ENCODE measurements at places on chromosomes 1 and 21.

DNA sequence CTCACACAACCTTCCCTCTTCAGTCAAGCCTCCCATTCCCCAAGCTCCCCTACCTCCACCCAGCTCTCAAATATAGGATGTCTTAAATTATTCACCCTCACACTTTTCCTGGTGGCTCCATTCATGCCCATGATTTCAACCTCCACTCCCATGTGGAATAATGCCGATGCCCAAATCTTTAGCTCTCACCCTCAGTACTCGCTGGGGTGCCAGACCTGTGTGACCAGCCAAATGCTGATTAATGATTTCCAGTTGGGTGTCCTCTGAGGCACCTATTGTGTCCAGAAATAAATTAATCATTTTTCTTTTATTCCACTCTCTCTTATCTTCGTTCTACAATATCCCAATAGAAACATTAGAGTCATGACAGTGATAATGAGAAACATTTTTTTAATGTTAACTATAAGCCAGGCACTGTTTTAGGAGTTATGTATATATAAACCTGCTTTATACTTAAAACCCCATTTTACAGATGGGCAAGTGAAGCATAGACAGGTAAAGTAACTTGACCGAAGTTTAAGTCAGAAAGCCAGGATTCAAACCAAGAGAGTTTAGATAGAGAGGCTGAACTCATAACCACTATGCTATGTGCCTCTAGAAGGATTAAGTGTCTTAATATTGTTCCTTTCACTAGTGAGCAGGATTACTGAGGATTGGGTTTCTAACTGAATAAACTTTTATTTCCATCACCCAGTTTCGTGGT is 209.7 kb downstream of the DUSP10 start:
- H3K4me3 ChIP-seq: no peak overlapping the region
- no peaks in the 10 kb centered on the region for H3K36me3 ChIP-seq
- no peaks in the 10 kb centered on the region for H3K27me3 ChIP-seq
- no peak overlapping the region for H3K27ac ChIP-seq
- no peak for ATAC-seq

- ATAC-seq: no peak
- no peaks in the 10 kb centered on the region for H3K27me3 ChIP-seq
- no peaks in the 10 kb centered on the region for H3K36me3 ChIP-seq
- no peaks in the 10 kb centered on the region for H3K4me1 ChIP-seq
Measured at GRCh38 chr1:6009120-6010040, 17.2 kb upstream of the NPHP4 start.

DNA sequence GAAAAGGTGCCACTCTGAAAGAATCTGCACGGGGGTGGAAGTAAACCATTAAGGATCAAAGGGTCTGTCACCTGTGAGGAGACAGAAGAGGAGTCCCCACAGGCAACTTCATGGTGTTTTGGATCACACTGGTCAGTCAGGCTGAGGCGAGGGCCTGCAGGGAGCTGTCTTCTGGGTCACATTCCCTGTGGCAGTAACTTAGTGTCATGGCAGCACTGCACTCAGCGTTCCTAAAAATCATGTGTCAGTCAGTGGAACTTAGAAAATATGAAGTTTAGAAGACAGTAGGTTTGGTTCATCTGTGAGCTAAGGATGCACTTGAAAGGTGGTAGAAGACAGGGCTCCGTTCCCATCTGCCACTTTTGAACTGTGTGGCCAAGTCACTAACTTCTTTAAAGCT is 43.5 kb upstream of the CD101 start:
- no peak for ATAC-seq
- H3K27me3 ChIP-seq: no peaks in the 10 kb centered on the region
- H3K4me1 ChIP-seq: peaks cover 3% of the 10 kb centered on the region
- H3K36me3 ChIP-seq: no peaks in the 10 kb centered on the region

GRCh38 chr1:74858136-74858535 is 125.2 kb downstream of the TYW3 start:
- H3K27me3 ChIP-seq: peaks cover 4% of the 10 kb centered on the region
- H3K27ac ChIP-seq: no peak overlapping the region
- no peaks in the 10 kb centered on the region for H3K36me3 ChIP-seq
- no peak overlapping the region for H3K4me3 ChIP-seq
- no peaks in the 10 kb centered on the region for H3K4me1 ChIP-seq

- H3K27ac ChIP-seq: peak overlapping the region; percentile 96
- no peaks in the 10 kb centered on the region for H3K36me3 ChIP-seq
- peaks cover 84% of the 10 kb centered on the region for H3K4me1 ChIP-seq
Measured at GRCh38 chr1:27527223-27527889, 37.4 kb upstream of the WASF2 start.

- no peak for ATAC-seq
- no peak overlapping the region for H3K4me3 ChIP-seq
- no peaks in the 10 kb centered on the region for H3K4me1 ChIP-seq
- no peak overlapping the region for H3K27ac ChIP-seq
- H3K27me3 ChIP-seq: no peaks in the 10 kb centered on the region
Measured at GRCh38 chr1:96080925-96081324, 640.7 kb upstream of the PTBP2 start.

- H3K4me3 ChIP-seq: no peak overlapping the region
- peaks cover 35% of the 10 kb centered on the region for H3K27me3 ChIP-seq
- H3K4me1 ChIP-seq: no peaks in the 10 kb centered on the region
- ATAC-seq: no peak
Measured at GRCh38 chr21:45575304-45575992, 33.2 kb upstream of the SLC19A1 start.

DNA sequence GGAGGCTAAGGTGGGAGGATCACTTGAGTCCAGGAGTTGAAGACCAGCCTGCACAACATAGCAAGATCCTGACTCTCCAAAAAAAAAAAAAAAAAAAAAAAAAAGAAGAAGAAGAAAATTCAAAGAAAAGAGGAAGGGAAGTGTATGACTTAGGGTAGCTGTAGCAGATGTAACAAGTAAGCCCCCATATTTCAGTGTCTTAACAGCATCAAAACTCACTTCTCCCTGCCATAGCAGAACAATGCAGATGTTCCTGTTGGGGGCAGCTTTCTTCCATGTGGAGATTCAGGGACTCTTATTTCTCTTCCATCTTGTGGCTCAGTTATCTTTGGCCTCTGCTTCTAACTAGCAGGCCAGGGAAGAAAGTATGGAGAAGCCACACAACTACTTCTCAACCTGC is 10.2 kb upstream of the PTGFRN start:
- H3K4me1 ChIP-seq: no peaks in the 10 kb centered on the region
- no peak overlapping the region for H3K4me3 ChIP-seq
- H3K36me3 ChIP-seq: no peaks in the 10 kb centered on the region
- H3K27ac ChIP-seq: no peak overlapping the region
- no peaks in the 10 kb centered on the region for H3K27me3 ChIP-seq

DNA sequence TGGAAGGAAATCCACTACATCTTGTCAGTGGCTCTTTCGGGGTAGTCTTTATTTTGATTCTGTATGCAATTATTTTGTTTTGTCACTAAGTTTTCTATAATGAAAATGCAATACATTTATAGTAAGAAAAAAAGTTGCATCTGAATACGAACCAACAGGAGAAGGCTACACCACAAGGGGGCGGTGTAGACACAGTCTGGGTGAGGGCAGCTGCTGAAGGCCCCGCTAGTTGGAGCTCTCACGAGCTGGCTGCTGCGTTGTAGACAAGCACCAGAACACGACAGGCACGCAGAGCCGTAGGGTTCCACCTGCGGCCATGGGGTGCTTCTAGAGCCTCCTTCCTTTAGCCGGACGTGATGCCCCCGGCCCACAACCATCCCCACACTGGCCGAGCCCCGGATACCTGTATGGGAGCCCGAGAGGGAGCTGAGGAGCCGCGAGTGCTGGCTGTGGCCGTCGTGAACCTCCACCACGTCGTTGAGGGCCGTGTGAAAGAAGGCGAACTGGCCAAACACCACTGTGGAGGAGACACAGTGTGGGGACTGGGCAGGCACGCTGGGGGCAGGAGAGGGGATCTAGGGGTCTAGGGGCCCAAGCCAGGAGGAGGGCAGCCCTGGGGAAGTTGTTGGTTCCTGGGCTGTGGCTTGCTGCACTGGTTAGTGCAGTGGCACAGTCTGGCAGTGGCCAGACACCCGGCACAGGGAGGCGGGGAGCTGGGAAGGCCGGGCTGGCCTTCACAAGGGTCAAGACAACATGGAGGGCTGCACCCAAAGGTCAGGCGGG is 160.8 kb downstream of the ZSCAN20 start:
- H3K4me1 ChIP-seq: no peaks in the 10 kb centered on the region
- H3K27ac ChIP-seq: no peak overlapping the region
- no peaks in the 10 kb centered on the region for H3K36me3 ChIP-seq
- ATAC-seq: peak; percentile 87
- no peak overlapping the region for H3K4me3 ChIP-seq

DNA sequence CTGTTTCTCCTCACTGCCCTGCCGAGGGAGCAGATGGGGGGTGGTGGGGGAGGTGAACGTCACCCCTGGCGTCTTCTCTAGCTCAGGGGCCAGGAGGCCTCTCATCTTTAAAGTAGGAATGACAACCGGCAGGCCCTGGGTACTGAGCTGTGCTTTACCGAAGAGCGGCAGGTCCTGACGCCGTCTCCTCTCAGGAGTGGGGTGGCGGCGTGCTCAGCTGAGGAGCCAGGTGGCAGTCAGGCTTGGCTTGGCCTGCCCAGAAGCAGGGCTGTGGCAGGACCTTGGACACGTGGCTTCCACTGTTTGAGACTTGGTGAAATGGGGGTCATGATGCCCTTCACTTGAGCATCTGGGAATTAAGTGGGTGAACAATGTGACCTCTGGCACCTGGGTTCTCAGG is 3.1 kb downstream of the RER1 start:
- no peak overlapping the region for H3K4me3 ChIP-seq
- H3K36me3 ChIP-seq: peaks cover 70% of the 10 kb centered on the region
- H3K27me3 ChIP-seq: no peaks in the 10 kb centered on the region

- no peak for ATAC-seq
- no peaks in the 10 kb centered on the region for H3K36me3 ChIP-seq
- no peak overlapping the region for H3K4me3 ChIP-seq
Measured at GRCh38 chr21:42478504-42478903, 17.5 kb downstream of the RSPH1 start.

GRCh38 chr1:72280131-72280530 is 2.2 kb downstream of the NEGR1 start:
- H3K36me3 ChIP-seq: no peaks in the 10 kb centered on the region
- peak overlapping the region; percentile 64 for H3K27ac ChIP-seq
- H3K27me3 ChIP-seq: no peaks in the 10 kb centered on the region
- ATAC-seq: no peak

GRCh38 chr1:59261537-59261936 is 35.4 kb upstream of the FGGY start:
- H3K27me3 ChIP-seq: no peaks in the 10 kb centered on the region
- H3K4me1 ChIP-seq: peaks cover 22% of the 10 kb centered on the region
- H3K4me3 ChIP-seq: no peak overlapping the region
- peak; percentile 60 for ATAC-seq

- H3K27ac ChIP-seq: no peak overlapping the region
- no peak overlapping the region for H3K4me3 ChIP-seq
- H3K36me3 ChIP-seq: no peaks in the 10 kb centered on the region
- no peaks in the 10 kb centered on the region for H3K27me3 ChIP-seq
- peaks cover 27% of the 10 kb centered on the region for H3K4me1 ChIP-seq
- ATAC-seq: peak; percentile 39
Measured at GRCh38 chr1:107480548-107481415, 339.9 kb downstream of the NTNG1 start.

DNA sequence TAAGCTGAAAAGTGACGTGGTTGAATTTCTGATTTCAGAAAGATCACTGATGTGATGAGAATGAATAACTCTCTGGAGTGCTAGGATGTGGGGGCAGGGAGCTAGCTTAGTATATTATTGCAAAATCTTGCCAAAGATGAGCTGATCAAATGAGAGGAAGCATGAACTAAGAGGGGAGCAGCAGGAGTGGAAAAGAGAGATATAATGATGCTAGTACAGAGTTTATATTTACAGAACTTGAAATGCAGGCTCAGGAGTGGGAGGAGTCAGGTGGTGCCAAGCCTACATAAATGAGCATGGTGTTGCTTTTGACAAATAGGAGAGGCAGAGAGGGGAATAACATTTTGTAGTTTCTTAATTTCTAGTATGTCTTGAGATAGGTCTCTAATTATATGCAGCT is 38.1 kb upstream of the NBL1 start:
- peak overlapping the region; percentile 97 for H3K27ac ChIP-seq
- no peak for ATAC-seq
- peaks cover 98% of the 10 kb centered on the region for H3K4me1 ChIP-seq

DNA sequence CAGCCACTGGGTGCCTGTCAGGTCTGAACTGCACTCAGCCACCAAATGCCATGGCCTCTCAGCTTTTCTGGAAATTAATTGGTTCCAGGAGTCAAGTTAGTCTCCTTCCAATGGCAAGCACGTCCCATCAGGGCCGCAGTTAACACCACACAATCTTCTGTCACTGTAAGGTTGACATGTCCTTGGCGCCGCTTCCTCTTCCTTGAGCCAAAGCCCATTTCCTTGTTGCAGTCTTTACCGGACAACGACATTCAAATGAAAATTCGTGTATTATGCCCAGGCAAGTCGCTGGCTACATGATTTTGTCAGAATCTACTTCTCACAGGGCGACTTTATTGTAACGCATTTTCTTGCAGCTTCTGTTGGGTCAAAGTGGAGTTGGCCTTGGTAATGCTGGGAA is 430.6 kb upstream of the KAZN start:
- no peaks in the 10 kb centered on the region for H3K36me3 ChIP-seq
- no peak overlapping the region for H3K4me3 ChIP-seq
- no peak for ATAC-seq
- H3K27ac ChIP-seq: no peak overlapping the region

- H3K4me3 ChIP-seq: no peak overlapping the region
- H3K27me3 ChIP-seq: no peaks in the 10 kb centered on the region
- no peak for ATAC-seq
Measured at GRCh38 chr1:21942464-21942863, 5.4 kb upstream of the HSPG2 start.

GRCh38 chr1:204410688-204411450 is 748 bp downstream of the PPP1R15B start:
- peak overlapping the region; percentile 99 for H3K27ac ChIP-seq
- H3K36me3 ChIP-seq: no peaks in the 10 kb centered on the region
- H3K27me3 ChIP-seq: no peaks in the 10 kb centered on the region
- H3K4me3 ChIP-seq: peak overlapping the region; percentile 49

DNA sequence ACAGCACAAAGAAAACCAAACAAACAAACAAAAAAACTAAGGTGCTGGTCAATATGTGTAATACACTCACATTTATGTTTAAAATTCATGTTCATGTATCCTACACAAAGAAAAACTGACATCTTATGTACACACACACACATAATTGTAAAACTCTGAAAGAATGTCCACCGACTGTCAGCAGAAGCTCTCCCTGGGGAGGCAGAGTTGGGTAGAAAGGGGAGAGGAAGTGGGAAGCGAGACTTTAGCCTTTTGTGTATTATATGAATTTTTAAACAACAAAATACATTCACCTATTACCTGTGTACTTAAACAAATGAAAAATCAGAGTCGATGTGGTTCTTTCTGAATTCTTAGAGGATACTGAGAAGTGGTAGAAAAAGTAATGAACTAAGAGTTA is 88.3 kb downstream of the ABCA4 start:
- ATAC-seq: no peak
- no peaks in the 10 kb centered on the region for H3K4me1 ChIP-seq
- no peak overlapping the region for H3K4me3 ChIP-seq

- peaks cover 4% of the 10 kb centered on the region for H3K27me3 ChIP-seq
- H3K36me3 ChIP-seq: no peaks in the 10 kb centered on the region
- no peaks in the 10 kb centered on the region for H3K4me1 ChIP-seq
- ATAC-seq: no peak
- no peak overlapping the region for H3K4me3 ChIP-seq
Measured at GRCh38 chr1:116832932-116833578, 76.7 kb upstream of the PTGFRN start.

Data from gastroesophageal sphincter (tissue), 4 donors.